Neural progenitor cell (in vitro differentiated cells): ENCODE measurements at places on chromosomes 7 and 10.

DNA sequence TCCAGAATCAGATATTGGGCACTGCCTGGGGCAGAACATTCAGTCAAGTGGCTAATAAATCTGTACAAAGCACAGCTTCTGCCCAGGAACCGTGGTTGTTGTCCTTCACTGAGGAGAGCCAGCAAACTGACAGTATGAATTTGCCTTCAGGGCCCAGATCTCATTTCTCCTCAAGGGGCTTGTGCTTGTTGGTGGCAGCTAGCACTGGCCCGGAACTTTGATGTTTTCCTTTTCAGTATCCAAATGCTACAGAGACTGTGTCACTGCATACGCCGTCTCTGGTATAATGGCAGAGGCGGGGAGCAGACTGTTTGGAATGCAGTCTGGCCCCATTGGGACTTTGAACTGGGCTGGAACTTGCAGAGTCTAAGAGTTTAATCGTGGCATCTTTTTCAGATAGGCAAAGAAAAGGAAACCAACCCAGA is 30.4 kb upstream of the ADD3 start:
- DNase-seq: no peak

DNA sequence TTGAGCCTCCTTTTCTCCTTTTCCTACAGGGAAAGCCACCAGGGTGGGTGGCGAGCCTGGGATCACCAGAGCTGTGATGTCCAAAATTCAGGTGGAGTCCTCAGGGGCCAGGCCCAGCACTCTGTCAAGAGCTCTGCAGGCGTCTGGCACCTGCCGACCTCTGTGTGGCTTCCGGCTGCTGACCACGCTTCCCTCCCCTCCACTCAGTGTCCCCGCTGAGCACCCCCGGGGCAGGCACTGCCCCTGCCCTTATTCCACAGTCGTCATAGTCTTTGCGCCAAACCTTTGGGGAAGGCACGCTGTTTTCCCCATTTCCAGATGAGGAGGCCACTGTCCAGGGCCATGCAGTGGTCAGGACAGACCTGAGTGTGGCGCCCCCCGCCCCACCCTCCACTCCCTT is 7.5 kb downstream of the MTG1 start:
- DNase-seq: no peak

DNA sequence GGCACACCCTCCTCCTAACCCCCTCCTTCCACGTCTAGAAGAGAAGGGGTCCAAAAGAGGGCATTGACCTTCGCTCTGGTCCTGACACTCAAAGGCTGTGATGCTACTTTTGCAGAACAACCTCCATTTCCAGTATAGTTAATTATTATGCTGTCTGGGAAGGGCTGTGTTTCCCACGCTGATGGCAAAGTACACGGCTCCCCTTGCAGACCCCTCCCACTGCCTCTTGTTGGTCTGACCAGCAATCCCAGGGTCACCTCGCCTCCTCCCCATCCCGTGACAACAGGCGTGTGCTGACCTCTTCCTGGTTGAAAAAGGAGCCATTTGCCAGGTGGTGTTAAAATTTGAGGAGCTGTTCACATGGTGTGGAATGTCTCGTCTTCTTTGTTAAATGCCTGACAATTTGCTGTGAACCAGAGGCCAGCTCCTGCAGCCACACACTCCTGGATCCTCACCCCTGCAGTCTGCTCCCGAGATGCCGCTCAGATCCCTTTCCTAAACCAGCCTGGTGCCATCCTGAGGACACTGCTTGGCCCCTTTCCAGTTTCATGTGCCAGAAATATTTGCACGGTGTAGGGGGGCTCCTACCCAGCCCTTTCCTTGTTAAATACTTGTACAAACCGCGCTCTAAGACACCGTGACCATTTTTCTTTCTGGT is 321.7 kb downstream of the WDR37 start:
- no peak for DNase-seq

GRCh38 chr10:69716711-69717560 is 84.8 kb upstream of the COL13A1 start:
- DNase-seq: peak; percentile 86

DNA sequence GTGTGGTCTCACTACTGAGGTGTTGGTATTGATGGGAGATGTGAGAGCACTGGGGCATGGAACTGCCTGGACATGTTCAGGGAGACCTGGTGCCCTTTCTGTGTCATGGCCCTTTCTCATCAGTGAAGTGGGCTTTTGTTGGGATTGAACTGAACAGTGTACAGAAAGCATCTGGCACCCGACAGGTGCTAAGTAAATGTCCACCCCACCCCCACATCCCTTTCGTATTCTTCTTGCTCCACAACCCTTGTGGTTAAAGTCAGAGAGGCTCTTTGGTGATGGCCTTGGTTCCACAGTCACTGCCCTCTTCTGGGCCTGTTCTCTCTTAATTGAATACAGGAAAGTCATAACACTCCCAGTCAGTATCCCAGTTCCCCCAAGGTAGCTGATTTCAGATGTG is 5.4 kb downstream of the NOM1 start:
- DNase-seq: no peak

DNA sequence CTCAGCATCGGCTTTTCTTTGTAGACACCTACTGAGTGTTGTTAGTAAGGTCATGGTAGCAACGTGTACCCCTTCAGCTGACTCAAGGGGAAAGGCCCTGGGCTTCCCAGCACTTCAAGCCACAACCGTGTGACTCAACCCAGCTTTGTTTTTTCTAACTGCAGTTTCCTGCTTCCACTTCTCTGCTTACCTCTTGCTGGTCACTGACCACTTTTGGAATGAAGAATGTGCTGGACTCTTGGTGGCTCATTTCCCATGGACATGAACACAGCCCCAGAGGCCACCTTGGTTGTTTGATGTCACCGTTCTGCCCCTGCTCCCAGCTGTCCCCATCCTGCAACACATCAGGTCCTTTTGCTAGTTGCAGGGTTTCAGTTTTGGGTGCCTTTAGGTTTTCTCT is 69.5 kb upstream of the ZNF438 start:
- no peak for DNase-seq

GRCh38 chr10:44383749-44384600 is 922 bp downstream of the CXCL12 start:
- peak; percentile 65 for DNase-seq

DNA sequence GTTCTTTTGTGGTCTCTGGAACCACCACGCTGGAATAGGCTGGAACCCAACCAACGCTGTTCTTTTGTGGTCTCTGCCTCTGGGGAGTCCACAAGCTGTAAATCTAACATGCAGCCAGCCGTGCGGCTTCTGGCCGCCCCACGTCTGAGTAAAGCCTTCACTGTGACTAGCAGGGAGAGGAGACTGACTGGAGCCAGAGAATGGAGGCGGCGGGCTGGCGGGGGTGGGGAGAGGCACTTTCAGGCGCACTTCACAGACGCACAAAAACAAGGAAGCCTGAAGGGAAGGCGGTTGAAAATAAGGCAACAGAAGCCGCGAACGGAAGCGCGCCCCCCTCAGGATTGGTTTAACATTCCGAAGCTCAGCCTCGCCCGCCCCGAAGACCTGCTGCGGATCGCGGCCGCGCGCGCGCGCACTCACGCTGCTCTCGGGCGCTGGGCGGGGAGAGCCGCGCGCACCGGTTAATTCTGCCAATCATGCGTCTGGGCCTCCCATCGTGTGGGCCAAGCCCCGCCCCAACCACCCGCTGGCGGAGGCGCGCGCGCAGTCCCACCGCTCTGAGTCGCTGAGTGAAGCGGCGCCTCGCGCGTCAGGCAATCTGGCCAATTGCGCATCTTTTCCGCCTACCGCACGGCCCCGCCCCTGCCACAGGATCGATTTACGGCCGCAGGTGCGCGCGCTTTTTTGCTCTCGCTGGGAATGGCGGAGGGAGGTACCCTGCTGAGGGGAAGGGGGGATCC is at the start of gene SFR1:
SFR1 (plus strand) TSS at position 687 of the 740 bp plus-strand sequence; CDS start at position 700, 13 bp downstream.
- peak; percentile 99 for DNase-seq

DNA sequence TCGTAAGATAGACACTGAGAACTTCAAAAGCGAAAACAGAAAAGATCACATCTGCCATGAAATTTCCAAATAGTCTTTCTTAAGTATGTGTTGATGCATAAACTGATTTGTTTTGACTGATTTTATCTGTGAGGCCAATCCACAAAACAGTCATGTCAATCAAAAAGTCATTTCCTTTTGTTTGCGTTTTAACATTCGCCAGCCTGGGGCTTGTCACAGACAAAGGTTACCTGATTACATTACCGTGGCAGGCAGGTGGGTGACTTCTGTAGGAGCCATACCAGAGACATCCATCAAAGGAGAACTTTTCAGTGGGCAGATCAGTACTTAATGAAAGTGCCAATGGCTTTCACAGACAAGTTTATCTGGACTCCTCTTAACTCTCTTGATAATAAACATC is 45.5 kb upstream of the BET1 start:
- DNase-seq: no peak

- DNase-seq: peak; percentile 72
Measured at GRCh38 chr10:100370714-100371481, 23.9 kb downstream of the SCD start.

DNA sequence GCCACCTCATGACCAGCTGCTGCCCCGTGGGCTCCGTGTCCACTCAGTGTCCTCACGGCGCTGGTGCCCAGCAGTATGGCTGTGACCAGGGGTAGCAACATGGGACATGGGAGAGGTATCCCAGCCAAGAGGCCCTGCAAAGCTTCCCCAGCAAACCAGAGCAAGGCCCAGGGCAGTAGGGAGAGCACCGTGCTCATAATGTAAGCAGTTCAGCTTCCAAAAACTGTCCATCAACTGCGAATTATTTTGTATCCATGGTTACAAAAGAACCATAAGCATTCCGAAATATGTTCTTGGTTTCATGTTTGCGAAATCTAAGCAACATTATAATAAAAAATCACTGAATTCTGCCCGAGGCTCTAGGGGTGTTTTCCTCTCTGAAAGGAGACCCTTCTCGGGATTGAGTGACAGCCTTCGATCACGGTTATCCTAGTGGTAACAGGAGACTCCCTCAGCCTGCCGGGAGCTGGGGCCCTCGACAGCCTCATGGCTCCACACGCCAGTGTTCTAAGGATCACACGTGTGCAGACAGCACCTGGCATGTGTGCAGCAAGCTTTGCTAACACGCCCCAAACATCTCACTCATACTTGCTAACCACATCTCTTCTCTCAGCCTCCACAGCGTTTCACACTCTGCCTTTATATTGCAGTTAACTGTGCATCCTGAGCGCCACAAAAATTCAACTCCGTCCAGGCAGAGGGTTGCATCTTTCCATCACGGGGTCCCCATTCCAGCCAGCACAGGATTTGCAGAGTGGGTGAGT is 117.6 kb downstream of the DIP2C start:
- DNase-seq: no peak

DNA sequence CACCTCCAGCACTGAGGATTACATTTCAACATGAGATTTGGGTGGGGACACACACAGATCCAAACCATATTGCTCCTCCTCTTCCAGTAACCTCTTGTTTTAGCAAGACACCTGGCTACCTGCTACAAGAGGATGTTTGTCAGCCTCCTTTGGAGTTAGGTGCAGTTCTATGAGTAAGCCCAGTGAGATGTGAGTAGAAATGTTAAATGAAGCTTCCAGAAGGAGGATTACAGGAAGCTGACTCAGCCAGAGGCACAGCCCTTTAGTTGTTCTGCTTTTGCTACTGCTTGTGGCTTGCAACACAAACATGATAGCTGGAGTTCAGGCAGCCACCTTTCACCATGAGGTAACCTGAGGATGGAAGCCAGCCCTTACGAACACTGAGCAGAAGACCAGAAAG is 382.7 kb upstream of the RNF32 start:
- DNase-seq: no peak

- DNase-seq: peak; percentile 98
Measured at GRCh38 chr7:7968544-7969305, at the start of gene GLCCI1. GLCCI1 (plus strand) TSS chr7:7968796; CDS start chr7:7969351, 555 bp downstream.

- DNase-seq: no peak
Measured at GRCh38 chr7:139702811-139703486, 74.8 kb downstream of the HIPK2 start.

DNA sequence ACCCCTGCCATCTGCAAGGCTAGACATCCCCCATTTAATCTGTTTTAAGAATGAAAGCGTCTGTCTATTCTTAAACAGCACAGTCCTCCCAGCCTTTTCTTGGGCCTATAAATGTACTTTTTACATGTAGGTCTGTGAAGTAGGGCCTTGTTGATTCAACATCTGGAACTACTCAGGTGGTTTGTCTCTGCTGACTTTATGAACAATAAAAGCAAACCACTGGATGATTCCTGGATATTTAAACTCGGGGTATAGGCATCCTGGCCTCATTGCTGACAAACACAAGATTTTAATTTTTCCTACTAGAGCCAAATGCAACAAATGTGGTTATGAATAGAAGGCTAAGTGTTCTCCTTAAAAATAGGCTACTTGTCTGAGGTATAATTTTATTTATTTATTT is 198.3 kb downstream of the WDR11 start:
- DNase-seq: no peak

DNA sequence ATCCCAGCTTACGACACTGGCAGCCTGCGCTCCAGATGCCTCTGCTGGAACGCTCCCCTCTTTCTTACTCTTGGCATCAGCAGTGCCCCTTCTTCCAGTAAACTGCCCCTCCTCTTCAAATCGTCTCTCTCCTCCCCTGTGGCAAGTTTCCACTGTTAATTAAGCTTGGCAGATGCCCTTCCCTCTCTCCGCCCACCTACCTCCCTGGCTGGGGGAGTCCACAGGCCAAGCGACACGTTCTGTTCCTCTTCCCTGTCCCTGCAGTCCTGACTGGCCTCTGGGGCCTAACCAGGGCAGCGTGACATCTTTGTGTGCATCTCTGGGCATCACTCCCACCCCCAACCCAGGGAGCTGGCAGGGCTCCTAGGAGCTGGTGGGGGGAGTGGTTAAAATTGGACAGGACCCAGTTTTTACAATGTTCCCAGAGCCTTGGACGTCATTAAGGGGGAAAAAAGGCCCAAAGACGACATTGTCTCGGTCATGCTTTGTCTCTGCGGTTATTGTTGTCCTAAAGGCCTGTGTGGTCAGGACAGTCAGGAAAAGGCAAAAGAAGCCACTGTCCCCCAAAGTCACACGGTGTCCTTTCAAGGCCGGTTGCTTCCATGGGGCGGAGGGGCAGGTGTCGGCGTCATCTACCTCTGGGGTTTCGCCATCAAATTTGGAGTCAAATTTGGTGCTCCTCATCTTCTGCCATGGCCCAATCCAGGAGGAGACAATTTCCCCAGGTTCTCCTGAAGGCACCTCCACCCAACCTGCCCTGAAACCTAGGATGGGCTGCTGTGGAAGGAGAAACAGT is 54.2 kb downstream of the DLG5 start:
- DNase-seq: no peak

- no peak for DNase-seq
Measured at GRCh38 chr10:48604039-48604990, 558 bp downstream of the ARHGAP22 start.

DNA sequence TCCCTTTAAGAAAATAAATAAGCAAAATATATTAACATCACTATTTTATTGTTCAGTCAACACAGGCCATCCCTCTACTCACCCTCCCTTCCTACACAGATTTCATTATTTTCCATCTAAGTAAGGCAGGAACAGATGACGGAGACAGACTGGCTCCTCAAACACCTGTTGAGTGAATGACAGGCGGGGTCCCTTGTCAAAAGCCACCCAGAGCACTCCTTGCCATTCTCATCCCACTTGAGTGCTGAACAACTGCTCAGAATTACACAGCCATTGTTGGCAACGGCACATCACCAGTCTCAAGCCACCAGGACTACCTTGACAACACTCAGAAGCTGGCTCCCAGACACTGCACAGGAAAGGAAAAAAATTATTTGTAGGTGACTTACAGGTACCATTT is 3.3 kb downstream of the GRB10 start:
- no peak for DNase-seq
